ENCODE measurements at places on chromosomes 1 and 21. TPM values are rescaled to one million over a fixed set of nuclear protein-coding genes. Genes with fewer than 3 reads are reported as not detected.

GRCh38 chr1:115144176-115144575 is 54.9 kb upstream of the TSPAN2 start:
- no peak overlapping the region for H3K4me3 ChIP-seq
- DNase-seq: no peak
- no peak overlapping the region for H3K27ac ChIP-seq
- peaks cover 33% of the 10 kb centered on the region for H3K27me3 ChIP-seq
- H3K36me3 ChIP-seq: no peaks in the 10 kb centered on the region

The OR2T11 gene
- not detected for total RNA-seq

The SEMA4A gene
- 37.8 TPM for total RNA-seq

DNA sequence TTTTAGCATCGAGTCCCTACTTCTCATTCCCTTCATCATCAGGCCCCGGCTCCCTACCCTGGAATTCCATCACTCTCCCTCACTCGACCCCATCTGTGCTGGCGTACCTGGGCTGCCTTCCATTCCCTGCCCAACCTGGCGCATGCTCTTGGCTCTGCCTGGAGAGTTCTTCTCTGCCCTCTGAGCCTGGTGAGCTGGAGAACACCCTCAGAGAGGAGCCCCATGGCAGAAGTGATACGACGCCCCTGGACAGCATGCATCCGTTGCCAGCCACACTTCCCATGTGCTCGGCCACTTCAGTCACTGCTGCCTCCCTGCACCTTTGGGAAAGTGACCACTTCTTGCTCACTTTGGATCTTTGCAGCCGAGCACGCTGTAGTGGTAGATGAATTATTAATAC is 30.1 kb downstream of the OLFML2B start:
- H3K27me3 ChIP-seq: no peaks in the 10 kb centered on the region
- H3K4me1 ChIP-seq: no peaks in the 10 kb centered on the region
- DNase-seq: no peak
- H3K36me3 ChIP-seq: no peaks in the 10 kb centered on the region

GRCh38 chr1:5997316-5997715 is 5.1 kb upstream of the NPHP4 start:
- H3K27me3 ChIP-seq: no peaks in the 10 kb centered on the region
- DNase-seq: no peak
- H3K27ac ChIP-seq: no peak overlapping the region
- peaks cover 33% of the 10 kb centered on the region for H3K4me1 ChIP-seq
- H3K36me3 ChIP-seq: peaks cover 11% of the 10 kb centered on the region

GRCh38 chr1:42740851-42741580 is 980 bp upstream of the CLDN19 start:
- H3K36me3 ChIP-seq: peaks cover 7% of the 10 kb centered on the region
- no peak overlapping the region for H3K27ac ChIP-seq
- no peak overlapping the region for H3K4me3 ChIP-seq
- peaks cover 13% of the 10 kb centered on the region for H3K4me1 ChIP-seq
- DNase-seq: no peak
- no peaks in the 10 kb centered on the region for H3K27me3 ChIP-seq

- no peaks in the 10 kb centered on the region for H3K27me3 ChIP-seq
- DNase-seq: no peak
- H3K4me1 ChIP-seq: peaks cover 6% of the 10 kb centered on the region
- no peak overlapping the region for H3K4me3 ChIP-seq
Observed at GRCh38 chr1:6294080-6294889, 33.4 kb upstream of the GPR153 start.

The ORC1 gene
- 36.7 TPM for total RNA-seq

- H3K4me1 ChIP-seq: peaks cover 34% of the 10 kb centered on the region
Observed at GRCh38 chr21:45548711-45549491, 6.7 kb upstream of the SLC19A1 start.

DNA sequence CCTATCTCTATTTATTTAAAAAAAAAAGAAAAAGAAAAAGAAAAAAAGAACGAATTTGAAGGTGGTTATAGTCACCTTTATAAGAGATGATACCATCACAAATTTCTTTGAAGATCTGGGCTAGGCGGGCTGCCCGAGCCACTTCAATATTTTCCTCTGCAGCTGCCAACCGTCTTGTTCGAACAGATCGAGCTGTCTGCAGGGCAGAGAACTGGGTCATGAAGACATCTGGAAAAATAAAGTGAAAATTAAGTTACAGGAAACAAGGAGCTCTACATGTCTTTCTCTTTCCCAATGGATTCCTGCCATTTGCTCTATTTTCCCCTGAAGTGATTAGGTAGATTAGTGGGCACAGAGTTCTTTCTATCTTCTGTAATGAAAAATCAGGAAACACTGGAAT is 31.9 kb downstream of the RUSC1 start:
- no peaks in the 10 kb centered on the region for H3K27me3 ChIP-seq
- H3K36me3 ChIP-seq: peaks cover 49% of the 10 kb centered on the region
- H3K27ac ChIP-seq: no peak overlapping the region
- no peak overlapping the region for H3K4me3 ChIP-seq

DNA sequence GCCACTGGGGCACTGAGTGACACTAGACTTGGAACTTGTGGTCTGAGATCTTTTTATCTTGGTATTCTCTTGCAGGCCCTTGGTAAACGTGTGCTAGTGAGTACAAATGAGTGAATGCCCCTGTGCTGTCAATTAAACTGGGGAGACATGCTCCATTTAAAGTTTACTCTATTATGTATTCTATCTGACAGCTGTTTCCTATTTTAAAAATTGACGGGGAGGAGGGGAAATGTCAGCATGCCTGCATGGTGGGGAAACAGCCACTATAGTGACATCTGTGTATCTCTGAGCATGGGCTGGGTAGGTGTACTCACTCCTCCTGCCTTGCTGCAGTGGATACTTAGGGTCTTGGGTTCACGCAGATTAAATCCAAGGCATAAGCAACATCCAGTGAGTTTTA is 59.0 kb upstream of the IKBKE start:
- H3K27ac ChIP-seq: no peak overlapping the region
- peaks cover 11% of the 10 kb centered on the region for H3K36me3 ChIP-seq
- H3K4me3 ChIP-seq: no peak overlapping the region
- DNase-seq: no peak
- H3K27me3 ChIP-seq: no peaks in the 10 kb centered on the region

- H3K4me3 ChIP-seq: no peak overlapping the region
- H3K36me3 ChIP-seq: no peaks in the 10 kb centered on the region
- no peak for DNase-seq
- H3K4me1 ChIP-seq: no peaks in the 10 kb centered on the region
- H3K27ac ChIP-seq: no peak overlapping the region
Observed at GRCh38 chr1:164948101-164948500, 389.1 kb downstream of the PBX1 start.

The MCL1 gene
- 311 TPM for total RNA-seq

DNA sequence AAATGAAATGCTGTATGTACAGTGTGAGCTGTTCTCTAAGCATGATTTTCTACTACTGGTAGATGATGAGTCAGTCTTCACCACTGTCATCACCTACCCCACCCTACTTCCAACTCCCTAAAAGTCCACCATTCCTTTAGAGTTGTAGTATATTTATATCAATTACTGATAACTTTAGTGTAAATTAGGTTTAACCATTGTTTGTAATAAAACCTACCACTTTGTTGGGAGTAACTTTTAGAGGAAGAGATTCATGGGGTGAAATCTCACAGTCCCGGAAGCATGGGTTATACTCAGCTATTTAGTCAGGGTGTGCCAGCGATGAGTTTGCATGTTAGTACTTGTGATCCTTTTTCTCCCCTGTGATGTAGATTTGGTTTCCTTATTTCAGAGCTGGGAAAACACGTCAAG is 17.1 kb downstream of the MORC3 start:
- H3K4me3 ChIP-seq: no peak overlapping the region
- peaks cover 60% of the 10 kb centered on the region for H3K36me3 ChIP-seq
- peaks cover 17% of the 10 kb centered on the region for H3K4me1 ChIP-seq
- DNase-seq: no peak
- H3K27me3 ChIP-seq: no peaks in the 10 kb centered on the region
- H3K27ac ChIP-seq: no peak overlapping the region

The ABCA4 gene
- not detected for total RNA-seq

The RNASEL gene
- 7.3 TPM for total RNA-seq

DNA sequence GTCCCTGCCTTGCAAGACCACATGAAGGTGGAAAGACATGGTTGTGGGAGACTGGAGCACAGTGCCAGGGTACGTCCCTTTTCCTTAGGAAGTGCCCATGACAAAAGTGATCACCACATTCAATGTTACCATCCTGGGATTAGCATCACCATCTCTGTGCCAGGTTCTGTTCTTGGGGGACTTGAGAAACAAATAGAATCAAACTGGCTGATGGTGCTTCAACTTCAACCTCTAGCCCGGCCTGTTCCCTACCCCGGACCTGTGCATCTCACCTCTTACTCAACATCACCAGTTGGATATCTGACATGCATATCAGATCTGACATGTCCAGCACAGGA is 153.3 kb downstream of the GRIK3 start:
- H3K27ac ChIP-seq: no peak overlapping the region
- H3K27me3 ChIP-seq: peaks cover 3% of the 10 kb centered on the region
- no peaks in the 10 kb centered on the region for H3K36me3 ChIP-seq
- H3K4me1 ChIP-seq: no peaks in the 10 kb centered on the region
- H3K4me3 ChIP-seq: no peak overlapping the region
- DNase-seq: no peak

The ATG4C gene
- 16.4 TPM for total RNA-seq

DNA sequence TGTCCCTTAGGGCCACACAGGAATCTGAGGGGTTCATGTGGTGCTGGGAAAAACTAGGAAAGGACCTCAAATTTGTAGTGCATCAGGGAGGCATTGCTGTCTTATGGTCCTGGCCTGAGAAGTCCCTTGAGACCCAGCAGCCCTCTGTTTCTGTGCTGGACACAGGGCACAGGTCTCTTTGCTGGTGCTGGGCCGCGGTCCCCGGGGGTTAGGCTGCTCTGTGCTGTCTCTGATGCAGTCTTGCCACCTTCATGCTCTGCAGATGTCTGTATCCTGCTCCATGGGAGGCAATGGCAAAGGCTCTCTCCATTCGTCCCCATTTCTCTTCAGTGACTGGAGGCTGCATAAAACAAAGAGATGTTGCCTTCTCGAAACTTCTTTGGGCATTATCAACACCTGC is 13.0 kb downstream of the EDARADD start:
- H3K4me3 ChIP-seq: no peak overlapping the region
- H3K36me3 ChIP-seq: no peaks in the 10 kb centered on the region
- H3K27ac ChIP-seq: no peak overlapping the region

DNA sequence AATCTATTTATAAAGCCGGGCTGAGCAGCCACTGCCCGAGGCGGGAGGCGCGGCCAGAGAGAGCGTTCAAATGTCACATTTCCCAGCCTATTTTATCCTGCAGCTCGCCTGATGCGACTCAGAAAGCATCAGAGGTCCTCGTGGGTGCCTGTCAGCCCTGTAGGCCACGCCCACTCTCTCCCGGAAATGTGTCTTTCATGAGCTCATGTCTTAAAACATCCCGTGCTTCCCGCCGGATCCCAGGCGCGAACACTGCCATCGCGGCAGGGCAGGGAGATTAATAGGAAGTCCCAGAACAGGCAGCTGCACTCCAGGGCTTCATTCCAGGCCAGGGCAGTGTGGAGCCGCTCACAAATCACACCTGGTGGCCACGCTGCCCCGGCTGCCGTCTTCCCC is 117.5 kb downstream of the PRDM16 start:
- no peak overlapping the region for H3K4me3 ChIP-seq
- DNase-seq: no peak
- no peaks in the 10 kb centered on the region for H3K4me1 ChIP-seq
- H3K27ac ChIP-seq: no peak overlapping the region
- no peaks in the 10 kb centered on the region for H3K36me3 ChIP-seq
- peaks cover 4% of the 10 kb centered on the region for H3K27me3 ChIP-seq

DNA sequence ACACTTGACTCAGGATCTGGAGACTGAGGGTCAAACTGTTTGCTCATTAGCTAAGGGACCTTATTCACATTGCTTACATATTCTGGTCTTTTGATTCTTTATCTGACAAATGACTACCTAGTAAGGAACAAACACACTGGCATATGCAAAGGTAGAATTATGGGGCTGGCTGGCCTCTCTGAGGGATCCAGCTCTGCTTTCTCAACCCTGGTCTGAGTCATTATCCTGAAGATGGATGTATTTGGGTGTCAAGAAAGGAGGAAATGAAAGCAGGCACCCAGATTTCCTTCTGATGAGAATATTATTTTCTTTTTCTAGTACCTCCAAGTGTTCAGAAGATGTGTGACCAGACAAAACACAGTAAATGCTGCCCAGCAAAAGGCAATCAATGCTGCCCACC is 6.0 kb downstream of the SMCP start:
- H3K4me3 ChIP-seq: no peak overlapping the region
- peaks cover 3% of the 10 kb centered on the region for H3K4me1 ChIP-seq
- H3K36me3 ChIP-seq: no peaks in the 10 kb centered on the region
- peaks cover 9% of the 10 kb centered on the region for H3K27me3 ChIP-seq
- H3K27ac ChIP-seq: no peak overlapping the region
- no peak for DNase-seq

DNA sequence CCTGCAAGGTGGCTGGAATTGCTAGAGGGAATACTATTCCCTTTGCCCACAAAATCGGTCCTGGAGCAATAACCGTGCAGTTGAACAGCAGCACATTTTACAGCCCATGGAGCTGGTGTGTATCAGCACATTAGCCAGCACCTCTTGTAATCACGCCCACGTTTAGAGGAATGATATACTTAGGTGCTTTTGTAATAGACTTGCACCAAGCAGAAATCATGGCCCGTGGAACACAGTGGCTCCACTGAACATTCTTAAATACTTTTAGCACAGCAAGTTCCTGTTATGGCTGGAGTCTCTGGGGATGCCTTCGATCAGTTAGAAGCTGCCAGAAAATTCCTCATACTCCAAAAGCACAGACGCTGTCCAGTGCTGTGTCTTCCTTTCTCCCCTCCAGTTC is 218.1 kb upstream of the FAM78B start:
- DNase-seq: no peak
- no peak overlapping the region for H3K4me3 ChIP-seq
- no peak overlapping the region for H3K27ac ChIP-seq
- H3K4me1 ChIP-seq: no peaks in the 10 kb centered on the region
- peaks cover 2% of the 10 kb centered on the region for H3K27me3 ChIP-seq
- H3K36me3 ChIP-seq: no peaks in the 10 kb centered on the region

- no peaks in the 10 kb centered on the region for H3K4me1 ChIP-seq
- H3K4me3 ChIP-seq: no peak overlapping the region
- peaks cover 8% of the 10 kb centered on the region for H3K27me3 ChIP-seq
- no peak overlapping the region for H3K27ac ChIP-seq
- DNase-seq: no peak
Observed at GRCh38 chr1:6907201-6907600, 121.9 kb downstream of the CAMTA1 start.

- H3K4me3 ChIP-seq: peak overlapping the region; percentile 97
- no peak for DNase-seq
- peaks cover 15% of the 10 kb centered on the region for H3K36me3 ChIP-seq
- H3K27me3 ChIP-seq: no peaks in the 10 kb centered on the region
- peak overlapping the region; percentile 99 for H3K27ac ChIP-seq
- H3K4me1 ChIP-seq: peaks cover 35% of the 10 kb centered on the region
Observed at GRCh38 chr1:151327903-151328674, 873 bp upstream of the PI4KB start.
